ENCODE measurements at places on chromosomes 11 and 22.

DNA sequence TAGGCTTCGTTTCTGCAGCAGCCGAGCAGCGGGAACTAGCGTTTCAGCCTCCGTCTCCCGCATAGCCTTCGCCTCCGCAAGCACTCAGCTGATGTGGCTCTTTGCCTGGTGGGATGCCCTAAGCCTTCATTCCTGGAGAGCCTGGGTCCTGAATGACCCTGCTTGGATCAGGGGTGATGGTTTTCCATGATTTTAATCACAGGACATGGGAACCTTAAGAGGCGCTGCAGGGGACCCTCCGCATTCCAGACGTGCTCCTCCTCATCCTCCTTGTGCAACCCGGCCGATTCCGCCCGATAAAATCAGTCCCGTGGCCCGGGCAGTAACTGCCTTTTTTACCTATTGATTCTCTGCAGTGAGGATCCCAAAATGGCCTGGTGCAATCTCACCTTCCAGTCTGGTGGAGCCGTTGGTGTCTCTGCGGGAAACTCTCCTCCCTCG, 8.2 kb downstream of the C11orf21 start:
- DNase-seq: no peak

DNA sequence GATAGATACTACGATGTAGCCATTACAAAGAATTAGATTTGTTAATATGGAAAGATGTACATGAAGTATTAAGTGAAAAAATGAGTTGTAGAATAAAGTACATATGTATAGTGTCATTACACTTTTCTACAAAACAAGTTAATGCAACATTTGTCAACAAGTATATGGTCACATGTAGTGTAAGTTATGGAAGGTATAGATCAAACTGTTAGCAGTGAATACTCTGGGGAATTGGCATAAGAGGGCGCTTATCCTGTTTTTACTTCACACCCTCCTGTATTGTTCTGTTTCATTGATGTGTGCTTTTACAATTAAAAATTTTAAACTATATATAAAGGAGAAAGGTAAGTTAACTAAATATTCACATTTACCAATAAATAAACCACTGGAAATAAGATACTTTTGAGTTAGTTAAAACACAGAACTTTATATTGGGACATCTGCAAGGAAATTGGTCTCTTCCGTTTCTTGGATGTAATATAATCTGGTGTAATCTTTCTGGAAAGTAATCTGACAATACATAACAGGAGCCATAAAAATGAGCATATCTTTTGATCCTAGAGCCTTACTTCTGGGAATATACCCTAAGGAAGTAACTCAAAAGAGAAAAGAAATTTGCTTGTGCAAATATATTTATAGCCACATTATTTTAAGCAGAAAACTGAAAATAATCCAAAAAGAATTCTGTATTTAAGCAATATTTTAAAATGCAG, 34.5 kb downstream of the CSTPP1 start:
- no peak for DNase-seq

GRCh38 chr22:19876941-19877625, 22.4 kb upstream of the GNB1L start:
- DNase-seq: no peak

- no peak for DNase-seq
Observed at GRCh38 chr11:27204529-27204928, 158.5 kb downstream of the CCDC34 start.

DNA sequence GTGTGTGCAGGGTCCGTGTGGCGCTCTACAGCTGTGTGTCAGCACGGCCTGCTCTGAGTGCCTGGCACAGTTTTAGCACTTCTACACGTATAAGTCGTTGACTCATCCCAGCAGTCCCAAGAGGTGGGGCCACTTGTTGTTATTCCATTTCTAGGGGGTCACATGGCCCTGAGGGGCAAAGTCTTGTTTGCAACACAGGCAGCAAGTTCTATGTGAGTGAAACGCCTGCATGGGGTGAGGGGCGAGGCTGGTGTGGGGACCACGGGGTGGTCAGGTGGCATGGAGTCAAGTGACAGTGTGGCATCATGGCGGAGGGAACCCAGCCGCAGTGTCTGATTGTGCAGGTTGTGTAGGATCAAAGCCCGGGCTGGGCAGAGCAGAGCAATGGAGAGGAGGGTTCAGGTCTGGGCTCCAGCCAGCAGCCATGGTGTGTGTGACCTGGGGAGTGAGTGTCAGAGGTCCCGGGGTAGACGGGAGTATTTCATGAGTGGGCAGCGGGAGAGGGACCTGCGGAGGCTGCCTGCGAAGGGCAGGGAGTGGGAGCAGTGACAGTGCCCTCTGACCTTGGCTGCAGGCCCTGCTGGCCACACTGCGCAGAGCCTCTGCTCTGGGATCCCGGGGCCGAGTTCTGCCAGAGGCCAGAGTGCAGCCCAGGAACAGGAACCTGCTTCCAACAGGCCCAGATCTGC, 27.9 kb downstream of the SHANK3 start:
- no peak for DNase-seq

- peak; percentile 1 for DNase-seq
Observed at GRCh38 chr22:31818481-31819392, 64.9 kb downstream of the DEPDC5 start.

GRCh38 chr22:31259798-31260473, 32.4 kb downstream of the PIK3IP1 start:
- DNase-seq: no peak

DNA sequence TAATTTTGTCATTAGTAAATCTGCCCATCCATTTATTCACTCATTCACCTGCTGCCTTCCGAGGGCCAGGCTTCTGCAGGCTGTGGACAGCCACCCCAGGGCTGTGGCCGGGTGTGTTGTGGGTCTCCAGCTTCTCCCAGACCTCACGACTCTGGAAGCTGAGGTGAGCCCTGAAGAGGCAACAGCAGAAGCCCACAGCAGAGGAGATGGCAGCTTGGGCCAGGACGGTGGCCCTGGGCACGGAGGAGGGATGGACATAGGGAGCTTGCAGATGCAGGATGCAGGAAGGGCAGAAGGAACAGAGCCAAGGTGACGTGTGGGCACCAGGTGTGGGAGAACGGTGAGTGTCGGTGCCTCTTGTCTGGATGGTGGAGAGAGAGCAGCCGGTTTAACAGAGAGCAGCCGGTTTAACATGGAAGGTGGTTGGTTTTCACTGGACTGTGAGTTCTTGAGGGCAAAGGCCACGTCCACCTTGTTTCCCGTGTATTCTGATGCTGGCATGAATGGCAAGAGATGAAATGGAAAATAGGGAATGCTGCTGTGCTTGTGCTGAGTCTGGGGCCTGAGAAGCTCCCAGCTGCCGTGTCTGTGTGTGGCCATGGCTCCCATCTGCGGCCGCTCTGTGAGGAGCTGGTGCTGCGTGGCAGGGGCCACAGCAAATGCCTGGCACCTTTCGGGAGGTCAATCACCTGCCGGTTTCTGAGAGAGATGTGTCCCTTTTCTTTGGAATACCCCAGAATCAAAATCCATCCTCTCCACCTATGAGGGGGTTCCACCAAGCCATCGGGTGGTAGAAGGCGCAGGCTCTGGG, 669.9 kb downstream of the BRD1 start:
- DNase-seq: no peak

DNA sequence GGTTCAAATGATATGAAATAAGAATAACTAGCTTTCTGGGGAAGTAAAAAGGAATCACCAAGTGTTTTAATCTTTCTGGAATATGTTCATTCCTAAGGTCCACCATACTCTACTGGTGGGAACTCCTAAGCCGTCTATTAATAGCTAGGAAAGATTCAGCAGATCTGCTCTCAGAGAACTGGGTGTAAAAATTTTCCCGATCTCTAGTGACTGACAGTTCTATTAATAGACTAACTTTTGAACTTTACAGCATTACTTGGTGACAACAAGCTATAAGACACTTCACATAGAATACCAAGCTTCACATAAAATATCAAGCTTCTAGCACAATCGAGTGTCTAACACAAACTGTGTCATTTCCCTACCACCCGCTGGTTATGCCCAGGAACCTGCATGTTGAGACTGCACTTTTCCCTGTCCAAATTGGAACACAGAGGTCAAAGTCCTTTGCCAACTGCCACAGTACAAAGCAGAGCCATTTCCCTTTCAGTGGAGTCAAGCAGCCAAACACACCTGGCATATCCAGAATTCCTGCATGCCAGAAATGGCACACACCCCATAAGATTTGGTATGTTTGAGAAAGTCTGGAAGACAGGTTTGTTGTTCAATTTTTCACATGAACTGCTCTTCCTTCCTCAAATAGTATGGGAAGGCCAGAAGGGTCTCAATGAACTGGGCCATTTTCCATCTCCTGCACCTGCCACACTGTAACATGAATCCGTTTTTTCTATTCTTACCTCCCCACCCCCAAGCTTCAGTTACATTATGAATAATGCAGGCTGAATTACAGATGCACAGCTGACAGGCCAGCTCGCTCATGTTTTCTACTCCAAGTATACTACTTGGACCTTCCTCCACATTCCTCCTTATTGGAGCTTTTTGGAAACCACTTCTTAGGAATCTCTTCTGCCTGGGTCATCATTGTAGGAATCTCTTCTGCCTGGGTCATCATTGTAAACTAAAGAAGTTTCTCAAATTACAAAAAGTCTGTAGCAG, 3.7 kb downstream of the OSBP start:
- DNase-seq: no peak

GRCh38 chr11:10930224-10930971, 72.5 kb upstream of the ZBED5 start:
- no peak for DNase-seq

- DNase-seq: no peak
Observed at GRCh38 chr11:80365980-80366379, 925.1 kb upstream of the TENM4 start.

- peak; percentile 31 for DNase-seq
Observed at GRCh38 chr11:83194281-83195142, 1.0 kb downstream of the ANKRD42 start.

DNA sequence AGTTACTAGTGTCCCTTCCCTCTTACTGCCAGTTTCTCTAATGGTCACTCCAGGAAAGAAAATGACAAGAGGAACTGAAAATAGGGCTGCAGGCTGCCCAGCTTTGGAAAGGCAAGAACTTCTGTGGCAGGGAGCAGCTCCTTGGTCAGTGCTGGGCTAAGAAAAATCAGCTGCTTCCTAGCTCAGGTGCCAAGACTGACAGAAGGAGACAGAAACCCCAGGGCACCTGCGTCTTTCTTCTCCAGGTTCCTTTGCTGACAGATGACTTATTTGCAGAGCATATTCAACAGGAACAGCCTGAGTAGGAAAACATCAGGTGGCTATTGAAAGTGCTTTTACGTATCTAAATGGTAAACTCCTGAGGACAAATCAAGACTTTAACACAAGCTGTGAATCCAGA, 25.4 kb downstream of the MAML2 start:
- no peak for DNase-seq

DNA sequence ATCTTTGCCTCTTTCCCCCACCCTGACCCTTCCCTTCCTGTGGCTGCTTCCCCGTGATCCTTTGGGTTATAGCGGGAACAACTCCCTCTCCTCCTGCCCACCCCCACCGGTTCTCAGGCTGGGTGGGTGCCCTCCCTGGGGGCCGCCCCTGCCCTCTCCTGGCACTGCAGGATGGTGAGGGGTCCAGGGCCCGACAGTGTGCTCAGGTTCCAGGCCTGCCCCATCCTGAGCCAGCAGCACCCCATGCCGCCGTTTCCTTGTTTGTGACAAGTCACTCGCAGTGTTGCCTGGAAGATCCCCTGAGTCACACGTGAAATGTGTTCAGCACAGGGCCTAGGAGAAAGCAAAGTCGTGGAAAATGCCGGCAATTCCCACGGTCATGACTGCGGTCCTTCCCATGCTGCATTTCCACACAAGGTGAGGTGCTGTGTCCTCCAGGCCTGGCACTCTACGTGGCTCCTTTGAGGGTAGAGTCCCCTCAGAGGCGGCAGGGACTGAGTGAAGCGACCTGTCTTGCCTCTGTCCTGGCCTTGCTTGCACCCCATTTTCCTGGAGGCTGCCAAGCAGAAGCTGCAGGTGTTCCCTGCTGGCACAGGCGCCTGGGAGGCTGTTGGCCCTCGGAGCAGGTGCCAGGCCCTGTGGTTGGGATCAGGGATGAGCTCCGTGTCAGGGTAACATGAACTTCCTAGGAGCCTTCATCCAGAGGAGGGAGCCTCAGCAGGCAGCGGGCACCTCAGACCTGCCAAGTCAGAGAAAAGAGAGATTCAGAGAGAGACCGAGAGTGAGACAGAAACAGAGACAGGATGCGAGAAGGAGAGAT, 80.5 kb upstream of the LINC01488 start:
- no peak for DNase-seq

GRCh38 chr22:46726986-46727317, 11.1 kb downstream of the CERK start:
- no peak for DNase-seq

- no peak for DNase-seq
Observed at GRCh38 chr11:92852946-92853345, 116.5 kb upstream of the MTNR1B start.

DNA sequence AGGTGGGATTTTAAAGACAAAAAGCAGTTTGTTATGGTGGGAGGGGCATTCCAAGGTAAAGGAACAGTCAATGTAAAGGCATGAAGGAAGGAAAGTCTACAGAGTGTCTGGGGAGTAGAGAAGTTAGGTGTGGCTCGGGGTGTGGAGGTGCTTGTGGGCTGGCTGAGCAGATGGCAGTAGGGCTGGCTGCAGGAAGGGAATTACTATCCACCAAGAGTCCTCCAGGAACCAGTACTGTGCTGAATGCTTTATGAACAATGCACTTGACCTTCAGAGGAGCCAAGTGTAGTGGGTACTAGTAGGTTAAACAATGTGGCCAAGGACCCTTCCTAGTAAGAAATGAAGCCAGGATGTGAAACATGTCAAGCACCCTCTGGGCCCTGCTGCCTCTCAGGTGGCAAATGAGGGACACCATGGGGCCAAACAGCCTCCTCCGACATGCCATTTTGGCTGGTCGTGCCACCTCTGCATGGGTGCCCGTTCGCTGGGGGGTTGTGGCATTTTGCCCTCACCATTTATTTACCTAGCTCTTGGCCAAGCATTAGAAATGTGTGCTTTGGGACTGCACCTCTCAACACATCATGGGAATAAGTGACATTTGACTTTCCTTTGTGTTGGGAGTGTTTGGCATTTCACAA, 123.6 kb upstream of the TENM4 start:
- DNase-seq: no peak

- DNase-seq: no peak
Observed at GRCh38 chr11:37598381-37598780, 1000.3 kb upstream of the RAG2 start.

GRCh38 chr11:15897211-15897960, 459.0 kb downstream of the SOX6 start:
- no peak for DNase-seq

- no peak for DNase-seq
Observed at GRCh38 chr22:26464312-26464711, 19.3 kb downstream of the HPS4 start.

DNA sequence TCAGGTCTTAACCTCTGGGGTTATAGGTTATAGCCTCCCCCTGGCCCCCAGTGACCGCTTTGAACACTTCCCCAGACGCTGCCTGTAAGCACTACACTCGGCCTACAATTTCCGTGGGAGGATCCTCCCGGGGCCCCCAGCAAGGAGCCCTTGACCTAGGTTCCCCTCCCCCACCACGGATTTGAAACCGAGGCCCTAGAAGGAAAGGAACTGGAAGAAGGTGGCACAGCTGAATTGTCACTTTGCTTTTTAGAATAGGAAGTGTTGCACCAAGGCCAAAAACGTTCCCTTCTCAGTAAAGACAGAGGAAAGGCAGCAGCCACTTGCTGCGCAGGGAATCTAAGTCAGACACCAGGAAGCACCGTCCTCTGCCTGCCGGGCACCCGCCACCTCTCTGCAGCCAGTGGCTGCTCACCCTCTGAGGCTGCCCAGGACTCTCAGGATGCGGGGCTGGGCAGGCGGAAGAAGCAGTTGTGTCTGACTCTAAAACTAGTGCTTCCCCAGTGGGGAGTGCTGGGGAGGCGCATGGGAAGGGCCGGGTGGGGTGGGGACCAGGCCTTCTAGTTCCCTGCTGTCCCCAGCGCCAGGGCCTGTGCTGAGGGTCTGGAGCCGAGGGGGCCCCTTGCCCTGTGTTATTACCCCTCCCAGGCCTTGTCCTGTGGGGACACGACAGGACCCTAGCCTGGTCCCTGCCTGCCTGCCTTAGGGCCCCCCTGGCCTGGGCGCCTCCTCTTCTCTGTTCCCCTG, 7.9 kb upstream of the FLRT1 start:
- DNase-seq: no peak

All from stimulated activated CD4-positive, alpha-beta T cell treated with anti-CD3 and anti-CD28 coated beads, TNF-alpha, amount 100 ng/mL, for 24 hours (primary cell).